LHCN-M2 (cell line): ENCODE measurements at places on chromosomes 5 and 9.

DNA sequence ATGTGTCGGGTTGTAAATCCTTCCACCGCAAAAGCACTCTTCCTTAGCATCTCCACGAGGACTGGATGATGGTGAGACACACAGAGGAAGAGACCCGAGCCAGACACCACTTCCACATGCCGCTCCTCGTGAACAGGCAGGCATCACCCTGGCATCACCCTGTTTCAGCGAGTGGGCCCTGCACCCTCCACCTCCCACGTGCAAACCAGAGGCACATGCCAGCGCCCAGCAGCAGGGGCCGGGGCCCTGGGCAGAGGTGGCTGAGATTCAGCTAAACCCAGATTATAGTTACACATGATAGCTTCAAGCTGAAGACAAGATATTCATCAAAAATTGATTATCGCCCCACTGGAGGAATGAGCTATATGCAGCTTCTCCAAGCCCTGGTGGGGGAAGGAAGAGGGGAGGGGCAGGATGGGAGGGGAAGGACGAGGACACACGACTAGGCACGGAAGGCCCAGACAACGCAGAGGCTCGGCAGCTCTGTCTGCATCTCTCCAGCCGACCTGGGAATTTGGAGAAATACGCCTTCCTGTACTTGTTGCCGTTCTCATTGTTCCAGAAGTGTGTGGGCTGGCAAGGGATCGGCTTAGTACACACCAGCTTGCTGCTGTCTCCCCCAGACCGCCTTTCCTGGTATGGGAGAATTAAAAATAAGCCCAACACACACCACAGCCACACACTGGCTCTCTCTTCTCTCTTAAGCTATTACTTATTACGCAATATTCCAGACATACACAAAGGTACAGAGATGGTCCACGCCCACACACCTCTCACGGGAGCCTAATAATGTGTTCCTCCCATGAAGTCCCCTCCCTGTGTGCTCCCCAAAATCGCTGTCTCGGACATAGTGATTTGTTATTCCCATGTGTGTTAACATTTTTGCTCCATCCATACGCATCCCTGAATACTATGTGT, 50.4 kb upstream of the ZNF354A start:
- DNase-seq = no peak

- peak; percentile 87 for DNase-seq
Measured at GRCh38 chr9:113621309-113621791, 157.8 kb downstream of the RGS3 start.

- peak; percentile 20 for DNase-seq
Measured at GRCh38 chr9:77546376-77546950, 101.7 kb downstream of the GNA14 start.

DNA sequence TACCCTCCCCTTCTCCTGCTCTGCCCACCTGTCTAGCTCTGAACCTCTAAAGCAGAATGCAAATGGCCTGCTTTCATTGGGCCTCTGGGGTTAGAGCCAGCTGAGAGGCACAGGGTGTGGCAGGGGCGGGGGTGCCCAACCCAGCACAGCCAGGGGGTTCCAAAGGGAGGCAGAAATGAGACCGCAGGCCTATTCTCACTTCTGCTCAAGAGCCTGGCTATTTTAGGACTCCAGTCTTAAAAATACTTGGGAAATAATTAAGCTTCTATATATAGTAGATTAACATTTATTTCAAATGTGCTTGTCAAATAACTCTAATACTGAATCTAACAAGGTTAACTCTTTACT, 5.7 kb downstream of the QSOX2 start:
- no peak for DNase-seq

- no peak for DNase-seq
Measured at GRCh38 chr9:91783411-91783810, 166.6 kb downstream of the ROR2 start.

DNA sequence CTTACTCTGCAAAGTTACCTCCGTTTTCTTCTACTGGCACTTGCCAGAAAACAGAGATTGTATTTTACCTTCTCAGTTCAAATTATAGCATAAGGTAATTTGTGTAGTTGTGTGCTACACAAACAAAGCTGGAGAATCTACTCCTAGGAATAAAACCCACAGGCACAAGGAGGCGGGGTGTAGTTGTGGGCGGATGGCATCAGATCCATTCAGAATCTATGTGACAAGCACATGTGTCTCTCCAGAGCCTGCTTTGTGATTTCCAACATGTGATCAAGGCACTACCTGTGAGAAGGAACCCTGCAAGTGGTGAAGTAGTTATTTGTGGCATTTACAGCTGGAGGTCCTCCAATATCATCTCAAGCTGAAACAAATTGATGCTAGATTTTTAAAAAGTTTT, 39.0 kb downstream of the GAS1 start:
- DNase-seq = no peak

GRCh38 chr9:84698323-84698722, 28.8 kb downstream of the NTRK2 start:
- no peak for DNase-seq
